ENCODE measurements at places on chromosomes 11 and 22. TPM values are rescaled to one million over a fixed set of nuclear protein-coding genes. Genes with fewer than 3 reads are reported as not detected.

RPL27A gene
- total RNA-seq, result 1,367 TPM

MRGPRX3 gene
- total RNA-seq, result 0.33 TPM

LINC01488 gene
- under 0.01 TPM for total RNA-seq

CFAP300 gene
- total RNA-seq, result not detected

EED gene
- total RNA-seq, result 13.2 TPM

MGAT3 gene
- total RNA-seq, result not detected

MAP4K2 gene
- 47.9 TPM for total RNA-seq

BTG4 gene
- total RNA-seq, result not detected

CDC45 gene
- 3.1 TPM for total RNA-seq

CRYAB gene
- 0.33 TPM for total RNA-seq

PDHX gene
- 18.8 TPM for total RNA-seq

KRTAP5-8 gene
- total RNA-seq, result not detected

ESAM gene
- total RNA-seq, result 9.3 TPM

DNAJB7 gene
- not detected for total RNA-seq

PGA4 gene
- not detected for total RNA-seq

DKK3 gene
- total RNA-seq, result 305 TPM

NEAT1 gene
- 79.9 TPM for total RNA-seq

ZP1 gene
- not detected for total RNA-seq

RFPL2 gene
- 0.09 TPM for total RNA-seq

FXYD2 gene
- 0.98 TPM for total RNA-seq

CD3D gene
- not detected for total RNA-seq

CEND1 gene
- total RNA-seq, result 0.09 TPM

CDC42EP2 gene
- total RNA-seq, result 8.2 TPM

CHRM1 gene
- total RNA-seq, result not detected

CDHR5 gene
- not detected for total RNA-seq

APOA1 gene
- not detected for total RNA-seq

MPEG1 gene
- total RNA-seq, result not detected

GSTT2B gene
- total RNA-seq, result 0.77 TPM

OR6T1 gene
- total RNA-seq, result not detected

SLC22A8 gene
- total RNA-seq, result not detected

P2RX6 gene
- total RNA-seq, result not detected

MIAT gene
- 0.69 TPM for total RNA-seq

SYT7 gene
- total RNA-seq, result 0.22 TPM

BRSK2 gene
- 0.17 TPM for total RNA-seq

TSPAN32 gene
- not detected for total RNA-seq

GGTLC2 gene
- total RNA-seq, result not detected

TCN2 gene
- 13.8 TPM for total RNA-seq

HEPN1 gene
- total RNA-seq, result not detected

TRIM29 gene
- not detected for total RNA-seq

TMEM45B gene
- total RNA-seq, result 1.5 TPM

MS4A15 gene
- total RNA-seq, result not detected

SLC15A3 gene
- total RNA-seq, result 10.3 TPM

LTO1 gene
- 12.6 TPM for total RNA-seq

KCNQ1 gene
- 0.34 TPM for total RNA-seq

PRR5 gene
- total RNA-seq, result 10.8 TPM

CABP4 gene
- 2.0 TPM for total RNA-seq

ADAMTS15 gene
- total RNA-seq, result 15.7 TPM

GUCY1A2 gene
- under 0.01 TPM for total RNA-seq

PATE2 gene
- total RNA-seq, result 0.22 TPM

CD248 gene
- total RNA-seq, result 0.09 TPM

OR52E8 gene
- not detected for total RNA-seq

MUC6 gene
- total RNA-seq, result not detected

NPAS4 gene
- not detected for total RNA-seq

CXCR5 gene
- total RNA-seq, result not detected

NXPE1 gene
- total RNA-seq, result not detected

C1QTNF4 gene
- total RNA-seq, result 0.76 TPM

IGSF9B gene
- not detected for total RNA-seq
